RWPE1 (cell line): ENCODE measurements at places on chromosomes 2 and 18.

DNA sequence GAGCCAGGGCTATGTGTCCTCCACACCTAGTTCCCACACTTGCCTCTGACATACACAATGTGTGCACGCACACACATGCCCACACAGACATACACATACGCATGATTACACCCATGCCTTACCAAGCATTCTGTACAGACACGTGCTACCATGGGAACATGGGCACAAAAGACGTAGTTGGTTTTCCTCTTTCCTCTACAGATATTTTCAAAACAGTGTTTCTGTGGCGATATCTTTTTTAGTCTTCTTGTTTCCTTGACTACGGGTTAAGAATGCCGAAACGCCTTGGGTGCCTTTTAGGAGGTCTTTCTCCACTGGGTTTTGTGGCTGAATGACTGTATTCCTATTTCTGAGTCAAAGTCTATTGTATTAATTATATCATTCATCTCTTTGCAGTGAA is 75.5 kb upstream of the SPTBN1 start:
- no peak for DNase-seq

DNA sequence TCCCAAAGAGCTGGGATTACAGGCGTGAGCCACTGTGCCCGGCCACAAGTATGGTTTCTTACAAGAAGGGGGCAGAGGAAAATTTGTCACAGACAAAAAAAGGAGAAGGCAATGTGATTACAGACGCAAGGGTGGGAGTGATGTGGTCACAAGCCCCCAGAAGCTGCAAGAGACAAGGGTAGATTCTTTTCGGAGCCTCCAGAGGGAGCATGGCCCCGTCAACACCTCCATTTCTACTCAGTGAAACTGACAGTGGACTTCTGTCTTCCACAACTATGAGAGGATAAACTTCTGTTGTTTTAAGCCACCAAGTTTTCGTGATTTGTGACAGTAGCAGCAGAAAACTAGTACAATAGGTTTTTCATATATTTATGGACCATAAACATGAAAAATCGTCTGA is 2.1 kb upstream of the TCF7L1 start:
- DNase-seq = no peak

DNA sequence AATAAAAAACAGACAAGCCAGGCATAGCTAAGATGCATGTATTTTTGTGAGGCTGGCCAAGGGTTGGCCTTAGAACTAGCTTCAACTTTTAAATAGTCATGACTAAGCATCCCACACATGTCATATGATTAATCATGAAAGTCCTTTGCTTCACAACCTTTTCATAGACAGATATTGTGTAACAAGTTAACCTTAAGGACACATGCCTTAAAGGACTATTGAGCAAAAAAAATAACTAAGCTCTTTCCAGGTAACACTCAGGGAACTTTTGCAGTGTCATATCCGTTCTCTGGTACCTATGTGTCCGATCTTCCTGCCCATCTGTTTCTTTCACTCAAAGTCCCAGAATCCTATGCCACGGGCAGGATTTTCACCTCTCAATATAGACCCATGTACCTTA is 498.4 kb downstream of the STK39 start:
- peak; percentile 29 for DNase-seq

- DNase-seq = no peak
These were observed 444.5 kb downstream of the CMPK2 start for GRCh38 chr2:6421138-6421730.

DNA sequence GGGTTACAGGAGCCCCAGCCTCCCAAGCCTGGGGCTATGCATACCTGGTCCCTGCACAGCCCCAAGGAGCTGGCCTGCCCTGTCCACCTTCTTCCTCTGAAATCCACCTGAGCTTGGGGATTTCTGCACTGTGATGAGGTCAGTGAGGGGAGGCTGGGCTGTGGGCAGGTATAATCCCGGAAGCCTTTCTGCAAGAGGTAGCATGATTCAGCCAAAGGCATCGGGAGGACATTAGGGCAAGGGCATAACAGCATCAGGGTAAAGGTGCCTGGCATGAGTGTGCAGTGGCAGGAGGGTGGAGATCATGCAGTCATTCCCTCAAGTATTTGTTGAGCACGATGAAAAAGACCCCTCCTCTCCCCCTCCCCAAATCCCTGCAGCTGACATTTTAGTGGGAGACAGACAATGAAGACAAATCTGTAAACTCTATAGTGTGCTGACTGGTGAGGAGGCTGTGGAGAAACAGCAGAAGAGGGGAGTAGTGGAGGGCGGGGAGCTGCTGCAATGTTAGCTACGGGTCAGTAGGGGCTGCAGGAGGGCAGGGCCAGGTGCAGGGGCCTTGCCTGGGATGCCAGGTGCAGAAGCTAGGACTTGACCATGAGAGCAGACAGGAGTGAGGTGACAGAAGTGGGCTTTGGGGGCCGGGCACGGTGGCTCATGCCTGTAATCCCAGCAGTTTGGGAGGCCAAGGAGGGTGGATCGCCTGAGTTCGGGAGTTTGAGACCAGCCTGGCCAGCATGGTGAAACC is 18.7 kb downstream of the ZFP36L2 start:
- DNase-seq = no peak

DNA sequence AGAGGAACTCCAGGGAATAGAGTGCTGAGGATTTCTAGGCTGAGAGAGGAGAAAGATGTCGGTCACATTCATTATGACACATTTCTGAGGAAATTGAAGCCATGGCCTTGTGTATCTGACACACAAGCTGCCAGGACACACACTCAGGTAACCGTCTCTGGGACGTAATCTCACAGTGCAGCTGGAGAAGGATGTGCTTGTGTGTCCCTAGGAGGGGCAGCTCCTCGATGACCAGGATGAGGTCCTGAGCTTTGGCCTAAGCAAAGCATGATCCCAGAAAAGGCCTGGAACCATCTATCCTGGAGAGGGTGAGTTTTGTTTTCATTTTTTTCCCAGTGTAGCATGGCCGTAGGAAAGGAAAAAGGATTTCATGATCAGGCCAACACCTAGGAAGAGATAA is 102.2 kb downstream of the CAPN13 start:
- DNase-seq = no peak

GRCh38 chr2:138780908-138781307 is 718 bp upstream of the NXPH2 start:
- no peak for DNase-seq

DNA sequence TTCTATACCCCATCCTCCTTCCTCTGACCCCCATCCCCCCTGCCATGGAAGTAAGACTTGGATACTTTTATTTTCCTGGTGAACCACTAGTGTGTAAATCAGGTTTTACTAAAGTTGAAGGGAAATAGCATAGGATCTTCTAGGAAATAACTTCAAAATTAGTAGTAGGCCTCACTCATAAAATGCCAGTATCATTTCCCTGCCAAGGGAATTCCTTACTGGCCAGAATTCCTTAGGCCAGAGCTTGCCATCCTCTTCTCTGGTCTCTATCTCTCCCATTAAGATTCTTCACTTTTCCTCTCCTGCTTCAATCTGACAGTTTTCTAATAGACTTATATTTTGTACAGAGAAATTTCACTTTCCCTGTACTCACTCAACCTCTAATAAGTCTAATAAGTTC is 322.8 kb upstream of the TANK start:
- DNase-seq = no peak

DNA sequence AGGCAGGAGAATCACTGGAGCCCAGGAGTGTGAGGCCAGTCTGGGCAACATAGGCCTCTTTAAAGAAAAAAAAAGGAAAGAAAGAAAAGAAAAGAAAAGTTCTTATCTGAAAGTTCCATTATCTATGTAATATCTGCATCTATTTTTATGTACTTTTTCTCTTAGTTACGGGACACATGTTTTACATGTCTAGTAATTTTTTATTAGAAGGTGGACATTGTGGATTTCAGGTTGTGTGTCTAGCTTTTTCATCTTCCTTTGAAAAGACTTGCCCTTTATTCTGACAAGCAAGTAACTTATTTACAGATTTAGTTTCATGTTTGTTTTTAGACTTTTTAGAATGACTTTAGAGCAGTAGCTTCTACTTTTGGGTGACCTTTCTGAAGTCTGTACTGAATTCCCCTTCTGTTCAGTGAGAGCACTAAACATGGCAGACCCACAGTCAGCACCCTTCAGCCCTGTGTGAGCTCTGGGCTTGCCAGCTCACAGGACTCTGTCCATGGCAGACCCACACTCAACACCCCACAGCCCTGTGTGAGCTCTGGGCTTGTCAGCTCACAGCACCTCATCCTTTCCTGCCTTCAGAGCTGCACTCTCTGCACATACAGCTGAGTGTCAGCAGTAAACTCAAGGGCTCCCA is 17.5 kb downstream of the TRAPPC12 start:
- no peak for DNase-seq

GRCh38 chr2:165376571-165376975 is 92.9 kb upstream of the CSRNP3 start:
- no peak for DNase-seq

- no peak for DNase-seq
These were observed 232.0 kb upstream of the NRXN1 start for GRCh38 chr2:51263951-51264350.

- DNase-seq = peak; percentile 13
These were observed 41.4 kb downstream of the FMNL2 start for GRCh38 chr2:152376385-152376784.

DNA sequence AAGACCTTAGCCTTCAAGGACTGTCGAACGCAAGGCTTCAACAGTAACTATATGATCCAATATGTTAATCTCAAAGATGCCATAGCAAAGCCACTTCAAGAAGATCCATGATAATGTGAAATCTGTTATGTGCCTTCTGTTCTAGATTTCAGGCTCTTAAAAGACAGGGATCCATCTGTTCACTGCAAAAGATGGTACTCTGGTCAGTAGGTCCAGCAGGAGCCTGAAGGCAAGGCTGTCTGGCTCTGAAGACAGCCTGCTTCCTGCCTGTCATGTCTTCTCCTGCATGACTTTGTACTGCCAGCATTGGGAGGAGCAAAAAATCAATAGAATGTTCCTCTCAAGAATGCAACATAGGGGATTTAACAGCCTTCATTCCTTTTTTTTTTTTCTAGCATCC is 270.8 kb upstream of the PARD3B start:
- DNase-seq = no peak

DNA sequence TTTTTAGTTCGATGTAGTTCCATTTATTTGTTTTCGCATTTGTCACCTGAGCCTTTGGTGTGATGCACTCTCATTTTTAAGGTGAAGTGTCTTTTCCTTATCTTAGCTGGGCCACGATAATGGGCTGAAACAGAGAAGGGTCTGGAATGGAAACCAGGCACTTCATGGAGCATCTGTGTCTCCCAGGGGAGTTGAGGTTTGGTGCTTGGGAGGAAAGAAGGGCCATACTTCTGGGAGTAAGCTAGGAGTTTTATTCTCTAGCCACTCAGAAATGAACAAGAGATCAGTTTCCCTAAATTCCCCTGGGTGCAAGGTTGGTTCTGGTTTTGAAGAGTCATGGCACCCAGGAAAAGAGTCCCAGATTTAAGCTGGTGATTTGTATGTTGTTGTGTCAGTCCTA is 179.4 kb upstream of the CXCR4 start:
- no peak for DNase-seq

DNA sequence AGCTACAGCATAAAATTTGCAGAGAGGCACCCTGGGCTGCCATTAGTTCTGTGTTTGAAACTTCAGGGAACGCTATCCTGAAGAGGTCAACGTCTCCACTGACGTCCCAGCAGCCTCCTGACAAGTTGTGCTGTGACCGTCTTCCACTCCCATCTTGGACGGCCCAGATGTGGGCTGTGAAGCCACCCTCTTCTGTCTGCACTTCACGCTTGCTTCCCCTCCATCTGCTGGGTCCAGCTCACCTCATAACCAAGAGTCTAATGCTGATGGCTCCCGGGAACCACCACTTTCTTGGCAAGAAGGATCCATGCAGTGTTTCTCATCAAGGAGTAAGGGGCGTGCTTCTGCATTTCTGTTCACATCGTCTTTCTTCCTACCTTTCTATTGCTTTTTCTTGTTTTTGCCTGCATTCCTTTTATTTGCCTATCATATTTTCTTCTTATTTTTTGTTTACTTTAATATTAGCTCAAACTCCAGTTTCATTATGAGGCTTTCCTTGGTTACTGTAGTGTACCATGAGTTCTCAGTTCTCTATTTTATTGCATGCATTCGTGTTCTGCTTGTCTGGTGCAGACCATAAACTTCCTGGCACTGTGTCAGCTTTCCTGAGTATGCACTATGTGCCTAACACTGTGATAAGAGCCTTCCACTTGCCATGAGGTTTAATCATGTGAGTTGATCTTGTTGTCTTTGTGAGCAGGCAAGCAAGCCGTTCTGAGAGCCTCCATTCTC is 631.8 kb upstream of the RAB6C start:
- DNase-seq = no peak

GRCh38 chr2:227324642-227324994 is 433 bp upstream of the MFF start:
- DNase-seq = peak; percentile 38

DNA sequence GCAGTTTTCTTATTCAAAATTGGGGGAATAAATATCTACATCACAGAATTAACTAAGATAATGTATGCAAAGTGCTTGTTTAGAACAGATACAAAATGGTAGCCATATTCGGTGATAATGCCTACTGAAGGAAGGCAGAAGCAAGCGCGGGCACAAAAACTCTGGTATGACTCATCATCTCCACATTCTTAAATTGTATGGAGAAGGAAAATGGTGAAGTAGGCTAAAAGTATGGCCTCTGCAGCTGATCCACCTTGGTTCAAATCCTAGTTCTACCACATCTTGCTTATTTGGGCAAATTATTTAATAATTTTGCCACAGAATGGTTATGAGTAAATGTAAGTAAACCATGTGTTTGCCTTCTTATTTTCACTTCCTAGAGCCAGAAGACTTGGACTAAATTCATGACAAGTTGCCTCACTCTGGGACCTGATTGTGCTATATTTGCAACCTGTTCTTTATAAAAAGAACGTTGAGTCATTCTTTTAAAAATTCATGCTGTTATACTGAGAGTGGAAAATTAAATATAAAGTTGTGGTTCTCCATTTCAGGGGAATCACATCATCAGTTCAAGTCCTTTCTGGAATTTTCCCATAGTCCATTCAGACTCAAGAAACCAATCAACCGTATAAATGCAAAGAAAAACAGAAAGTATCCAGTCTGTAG is 9.0 kb upstream of the CDK15 start:
- DNase-seq = no peak

DNA sequence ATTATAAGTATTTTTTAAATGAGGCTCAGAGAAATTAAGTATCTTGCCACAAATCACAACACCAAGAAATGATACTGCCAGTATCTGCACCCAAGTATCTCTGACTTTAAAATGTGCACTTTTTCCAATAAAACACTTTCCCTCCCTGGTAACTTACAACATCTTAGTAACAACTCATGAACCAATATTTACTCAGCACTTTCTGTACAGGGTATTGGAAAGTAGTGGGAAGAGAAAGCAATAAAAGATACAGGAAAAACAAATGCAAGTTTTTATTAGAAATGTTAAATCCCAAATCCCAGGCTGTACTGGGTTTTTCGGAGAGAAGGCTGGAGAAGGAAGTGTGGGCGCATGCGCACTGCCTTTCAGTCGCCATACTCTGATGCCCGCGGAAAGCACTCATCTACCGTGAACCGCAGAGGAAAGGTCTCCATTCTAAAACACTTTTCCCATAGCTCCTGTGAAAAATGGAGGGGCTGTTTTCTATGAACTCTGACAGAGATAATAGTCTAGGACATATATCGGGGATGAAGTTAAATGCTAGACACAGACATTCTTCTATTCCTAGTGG is 52.1 kb downstream of the L3MBTL4 start:
- DNase-seq = no peak

GRCh38 chr18:3554811-3555427 is 104.9 kb downstream of the TGIF1 start:
- no peak for DNase-seq
